ENCODE measurements at places on chromosomes 12 and 14.

GRCh38 chr12:66194122-66194521, 5.1 kb downstream of the IRAK3 start:
- DNase-seq = no peak

DNA sequence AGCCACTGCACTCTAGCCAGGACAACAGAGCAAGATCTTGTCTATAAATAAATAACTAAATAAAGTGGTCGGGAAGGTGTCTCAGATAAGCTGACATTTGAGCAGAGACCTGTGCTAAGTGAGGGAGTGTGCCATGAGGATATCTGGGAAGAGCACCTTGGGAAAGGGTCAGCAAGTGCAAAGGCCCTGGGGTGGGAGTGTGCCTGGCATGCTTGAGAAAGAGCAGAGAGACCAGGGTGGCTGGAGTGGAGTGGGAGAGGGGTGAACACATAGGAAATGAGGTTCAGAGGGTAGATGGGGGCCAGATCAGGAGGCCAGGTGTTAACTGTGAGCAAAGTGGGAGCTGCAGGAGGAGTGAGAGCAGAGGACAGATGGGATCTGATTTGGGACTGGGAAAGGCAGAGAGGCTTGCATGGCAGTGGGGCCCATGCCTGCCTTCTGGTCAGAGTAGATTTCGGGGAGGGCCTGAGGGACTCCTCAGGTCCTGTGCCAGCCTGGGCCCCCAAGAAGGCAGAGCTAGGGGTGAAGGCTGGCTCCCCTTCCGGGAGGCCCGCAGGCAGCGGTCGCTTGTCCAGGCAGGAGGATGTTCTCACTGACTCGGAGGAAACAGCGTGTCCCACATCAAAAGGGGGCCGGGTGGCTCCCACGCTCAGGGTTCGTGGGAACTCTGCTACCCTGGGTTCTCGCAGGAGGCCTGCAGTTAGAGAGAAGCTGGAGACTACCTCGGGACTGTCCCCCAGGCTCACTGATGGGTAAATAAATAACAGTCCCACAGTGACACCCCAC, 32.6 kb downstream of the DTX1 start:
- DNase-seq = no peak

DNA sequence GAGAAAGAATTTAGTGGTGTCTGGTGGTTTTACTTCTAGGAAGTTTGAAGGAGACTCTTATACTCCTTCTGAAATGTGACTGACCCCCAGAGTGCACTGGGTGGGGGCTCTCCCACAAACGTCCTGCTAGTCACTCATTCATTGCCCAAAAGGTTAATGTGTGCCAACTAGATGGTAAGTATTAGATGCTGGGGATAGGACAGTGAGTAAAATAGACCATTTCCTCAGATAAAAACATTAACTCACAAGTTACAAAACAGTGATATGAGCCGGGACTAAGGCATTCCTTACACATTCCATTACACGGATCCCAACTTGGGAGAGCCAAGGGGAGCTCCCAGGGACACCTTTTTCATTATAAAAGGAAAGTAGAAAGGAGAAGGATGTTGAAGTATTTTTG, 185.1 kb downstream of the ATXN7L3B start:
- DNase-seq = no peak

- no peak for DNase-seq
Measured at GRCh38 chr12:51784688-51785087, 63.8 kb downstream of the FIGNL2 start.

Data from hematopoietic multipotent progenitor cell treated with erythropoietin and hydrocortisone succinate and interleukin-3 and kit ligand, for 15 days (in vitro differentiated cells).